Activated CD8-positive, alpha-beta memory T cell treated with anti-CD3 and anti-CD28 coated beads for 48 hours (primary cell): ENCODE measurements at places on chromosomes 2 and 18.

DNA sequence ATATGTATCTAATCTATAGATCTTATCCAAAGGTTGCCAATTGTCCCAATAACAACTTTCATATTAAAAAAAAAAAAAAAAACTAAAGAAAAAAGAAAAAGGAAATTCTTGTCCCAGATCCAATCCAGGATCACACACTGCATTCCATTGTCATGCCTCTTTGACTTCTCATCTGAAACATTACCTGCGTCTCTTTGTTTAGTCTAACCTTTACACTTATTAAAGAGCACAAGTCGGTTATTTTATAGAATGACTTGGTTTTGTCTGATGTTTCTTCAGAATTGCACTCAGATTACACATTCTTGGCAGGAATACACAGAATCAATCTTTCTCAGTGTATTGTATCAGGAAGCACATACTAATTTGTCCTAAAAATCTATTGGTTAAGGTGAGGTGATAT lies 392.5 kb upstream of the KLHL29 start:
- no peak for DNase-seq

GRCh38 chr2:187528042-187528441 lies 26.2 kb downstream of the TFPI start:
- DNase-seq, result no peak

DNA sequence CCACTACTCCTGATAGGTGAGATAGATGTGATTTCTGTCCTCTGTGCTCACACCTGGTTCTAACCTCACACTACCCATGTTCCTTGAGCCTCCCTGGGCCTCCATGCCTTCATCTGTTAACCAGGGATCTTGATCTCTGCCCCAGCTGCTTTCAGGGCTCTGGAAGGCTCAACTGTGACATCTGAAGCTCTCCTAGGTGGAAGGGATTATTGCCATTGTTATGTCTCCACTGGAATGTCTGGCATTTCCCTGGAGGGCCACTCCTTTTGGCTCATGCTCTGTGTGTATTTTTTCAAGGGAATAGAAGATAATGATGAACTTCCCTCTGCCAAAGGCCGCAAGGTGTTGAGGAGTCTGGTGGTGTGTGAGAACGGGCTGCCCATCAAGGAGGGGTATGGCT lies 41.2 kb downstream of the PCARE start:
- no peak for DNase-seq

DNA sequence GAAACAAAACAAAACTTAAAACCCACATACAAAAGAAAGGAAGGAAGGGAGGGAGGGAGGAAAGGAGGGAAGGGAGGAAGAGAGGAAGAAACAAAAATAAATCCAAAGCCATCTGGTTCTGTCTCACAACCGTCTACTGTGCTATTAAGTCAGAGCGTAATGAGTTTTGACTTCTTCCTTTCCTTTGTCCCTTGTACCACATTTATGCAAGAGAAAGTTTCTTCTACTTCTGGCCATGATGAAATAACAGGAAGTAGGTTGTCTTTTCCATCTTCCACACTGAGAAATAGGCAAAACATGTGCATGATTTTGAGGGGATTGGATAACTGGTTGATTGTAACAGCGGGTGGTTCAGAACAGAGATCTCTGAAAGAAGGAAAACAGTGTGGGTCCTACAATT lies 121.4 kb downstream of the CTAGE1 start:
- DNase-seq, result no peak
